Kidney glomerular epithelial cell (primary cell): ENCODE measurements at places on chromosomes 16 and 17.
A peak's percentile ranks its signal among the peaks of the same experiment; 100 is the strongest.

DNA sequence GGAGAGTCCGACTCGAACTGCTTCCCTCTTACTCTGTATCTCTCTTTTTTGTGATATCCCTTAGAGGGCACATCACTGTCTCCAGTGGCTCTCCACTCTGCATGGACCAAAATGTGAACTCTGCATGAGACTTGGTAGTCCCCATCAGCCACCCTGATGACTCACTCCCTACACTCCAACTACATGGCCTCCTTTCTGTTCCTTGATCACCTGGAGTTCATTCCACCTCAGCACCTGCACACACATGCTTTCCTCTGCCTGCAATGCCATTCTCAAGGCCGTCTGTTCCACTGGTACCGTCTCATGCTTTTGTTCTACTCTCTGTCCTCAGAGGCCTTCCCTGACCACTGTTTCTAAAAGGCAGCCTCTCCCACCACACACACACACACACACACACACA, 109.3 kb downstream of the DNAH9 start:
- no peak for DNase-seq

DNA sequence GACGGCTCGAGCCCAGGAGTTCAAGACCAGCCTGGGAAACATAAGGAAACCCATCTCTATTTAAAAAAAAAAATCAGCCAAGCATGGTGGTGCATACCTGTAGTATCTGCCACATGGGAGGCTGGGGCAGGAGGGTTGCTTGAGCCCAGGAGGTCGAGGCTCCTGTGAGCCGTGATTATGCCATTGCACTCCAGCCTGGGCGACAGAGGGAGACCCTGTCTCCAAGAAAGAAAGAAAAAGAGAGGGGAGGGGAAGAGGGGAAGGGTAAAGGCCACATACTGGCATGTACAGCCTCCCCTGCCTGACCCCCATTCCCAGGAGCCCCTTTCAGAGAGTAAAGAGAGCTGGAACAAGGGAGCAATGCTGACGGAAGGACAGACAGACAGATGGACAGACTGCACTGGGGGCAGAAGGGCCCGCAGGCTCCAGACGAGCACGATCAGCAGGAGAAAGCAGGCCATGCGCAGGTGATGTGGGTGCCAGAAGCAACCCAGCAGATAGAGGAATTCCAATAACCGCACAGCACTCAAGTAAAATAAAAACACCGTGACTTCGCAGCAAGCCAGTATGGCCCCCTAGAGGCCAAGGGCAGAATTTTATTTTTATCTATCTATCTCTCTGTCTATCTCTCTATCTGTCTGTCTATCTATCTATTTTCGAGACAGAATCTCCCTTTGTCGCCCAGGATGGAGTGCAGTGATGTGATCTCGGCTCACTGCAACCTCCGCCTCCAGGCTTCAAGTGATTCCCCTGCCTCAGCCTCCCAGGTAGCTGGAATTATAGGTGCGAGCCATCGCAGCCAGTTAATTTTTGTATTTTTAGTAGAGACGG, 27.1 kb upstream of the SNN start:
- DNase-seq: peak; percentile 65

- no peak for DNase-seq
Measured at GRCh38 chr17:1909985-1910384, 80.2 kb downstream of the RPA1 start.

GRCh38 chr17:67696347-67696746, 21.4 kb upstream of the NOL11 start:
- DNase-seq: no peak

GRCh38 chr17:1709971-1710806, at the start of gene TLCD2:
TSS of gene TLCD2 (minus strand) at chr17:1710377. CDS start at chr17:1710242, 135 bp downstream.
- peak; percentile 56 for DNase-seq

DNA sequence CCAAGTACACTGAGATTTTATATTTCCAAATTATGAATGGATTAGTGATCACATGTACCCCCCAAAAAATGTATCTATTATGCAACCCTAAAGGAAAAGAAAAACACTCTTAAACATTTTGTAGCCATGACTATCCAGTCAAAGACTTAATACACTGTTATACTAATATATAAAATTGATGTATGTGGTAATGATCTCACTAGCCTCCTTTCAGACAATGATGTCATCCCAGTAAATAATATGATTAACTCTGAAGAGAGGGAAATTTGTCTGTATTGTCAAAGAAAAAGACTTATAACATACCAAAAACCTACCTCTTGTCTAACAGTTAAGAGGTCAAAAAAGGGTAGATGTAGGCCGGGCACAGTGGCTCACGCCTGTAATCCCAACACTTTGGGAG, 80.7 kb downstream of the USP32 start:
- no peak for DNase-seq

GRCh38 chr17:31401456-31402254, 10.2 kb downstream of the RAB11FIP4 start:
- no peak for DNase-seq

- DNase-seq: no peak
Measured at GRCh38 chr17:45784741-45785479, 790 bp downstream of the CRHR1 start.

GRCh38 chr16:85316321-85316919, 204.1 kb upstream of the CIBAR2 start:
- peak; percentile 27 for DNase-seq

- DNase-seq: no peak
Measured at GRCh38 chr17:7884581-7885366, 3.8 kb upstream of the CHD3 start.

- no peak for DNase-seq
Measured at GRCh38 chr16:3155181-3155580, 20.4 kb downstream of the ZNF213 start.

DNA sequence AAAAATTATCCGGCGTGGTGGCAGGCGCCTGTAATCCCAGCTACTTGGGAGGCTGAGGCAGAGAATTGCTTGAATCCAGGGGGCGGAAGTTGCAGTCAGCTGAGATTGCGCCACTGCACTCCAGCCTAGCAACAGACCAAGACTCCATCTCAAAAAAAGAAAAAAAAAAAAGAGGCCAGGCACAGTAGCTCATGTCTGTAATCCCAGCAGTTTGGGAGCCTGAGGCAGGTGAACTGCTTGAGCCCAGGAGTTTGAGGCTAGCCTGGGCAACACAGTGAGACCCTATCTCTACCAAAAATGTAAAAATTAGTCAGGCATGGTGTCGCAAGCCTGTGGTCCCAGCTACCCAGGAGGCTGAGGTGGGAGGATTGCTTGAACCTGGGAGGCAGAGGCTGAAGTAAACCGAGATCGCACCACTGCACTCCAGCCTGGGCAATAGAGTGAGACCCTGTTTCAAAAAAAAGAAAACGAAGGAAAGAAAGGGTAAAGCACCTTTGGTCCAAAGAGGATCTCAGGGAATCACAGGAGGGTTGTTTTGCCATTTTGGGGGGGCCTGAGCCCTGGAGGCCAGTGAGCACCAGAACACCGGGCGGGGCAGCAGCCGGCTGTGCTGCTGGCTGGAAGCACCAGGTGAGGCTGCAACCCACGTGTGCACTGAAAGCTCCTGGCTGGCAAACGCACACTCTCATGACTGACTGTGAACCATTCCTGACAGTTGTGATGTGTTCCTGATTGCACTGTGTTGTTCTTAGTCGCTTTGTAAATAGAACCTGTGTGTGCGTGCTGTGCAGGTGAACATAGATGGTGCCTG, 18.4 kb downstream of the HS3ST6 start:
- DNase-seq: no peak

- DNase-seq: no peak
Measured at GRCh38 chr16:52929478-52930400, 123.0 kb downstream of the CHD9NB start.

GRCh38 chr16:87358696-87359095, 24.9 kb downstream of the FBXO31 start:
- DNase-seq: no peak

DNA sequence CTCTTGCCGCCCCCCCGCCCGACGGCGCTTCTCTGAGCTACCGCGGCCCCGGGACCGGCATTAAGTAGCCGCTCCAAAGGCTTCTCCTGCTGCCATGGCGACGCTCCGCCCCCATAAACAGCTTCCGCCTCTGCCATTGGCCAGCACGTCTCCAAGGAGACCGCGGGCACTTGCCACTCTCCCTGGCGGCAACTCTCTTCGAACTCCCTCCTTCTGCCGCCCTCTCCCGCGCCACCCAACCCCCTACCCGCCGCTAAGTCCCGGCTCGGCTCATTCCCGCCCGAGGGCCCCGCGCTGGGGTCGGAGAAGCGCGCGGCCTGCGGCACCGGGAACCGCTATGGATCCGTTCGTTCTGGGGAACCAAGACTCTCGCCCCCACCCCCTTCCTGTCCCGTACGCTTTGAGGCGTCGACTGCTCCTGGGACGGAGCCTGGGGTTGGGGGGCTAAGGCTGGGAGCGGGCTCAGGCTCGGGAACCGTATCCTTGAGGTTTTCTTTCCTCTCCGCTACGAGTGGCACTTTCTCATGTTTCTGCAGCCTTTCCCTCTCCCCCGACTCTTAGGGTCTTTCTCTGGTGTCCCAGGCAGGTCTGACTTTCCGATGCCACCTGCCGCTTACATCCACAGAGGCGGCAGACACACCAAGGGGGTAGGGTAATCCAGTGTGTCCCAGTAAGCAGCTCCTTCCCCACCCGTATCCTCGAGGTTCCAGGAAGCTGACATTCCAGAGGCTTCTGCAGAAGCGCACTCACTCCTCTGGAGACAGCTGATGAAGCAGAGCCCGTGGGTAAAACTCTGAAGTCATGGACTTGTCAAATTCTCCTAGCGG, at the start of gene FOXJ1:
TSS of gene FOXJ1 (minus strand) at position 34 of the 827 bp plus-strand sequence. CDS start 850 bp downstream, outside the sequence.
- DNase-seq: peak; percentile 81

DNA sequence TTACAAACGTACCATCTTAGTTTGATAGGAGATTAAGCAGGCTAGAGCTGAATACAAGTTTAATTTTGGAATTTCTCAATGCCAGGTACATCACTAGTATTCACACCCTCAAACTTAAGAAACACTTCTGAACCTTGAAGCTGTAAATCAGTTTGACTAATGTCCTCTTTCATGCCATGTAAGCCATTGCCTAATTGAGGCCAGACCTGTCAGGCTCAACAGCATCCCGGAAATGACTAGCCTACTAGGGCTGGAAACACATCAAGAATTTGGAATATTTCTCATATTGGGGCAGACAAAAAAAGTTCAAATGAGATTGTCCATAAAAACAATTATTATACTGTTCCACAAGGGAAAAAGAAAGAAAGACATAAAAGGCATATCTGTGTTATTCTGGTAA, 1.7 kb downstream of the USP32 start:
- DNase-seq: no peak

DNA sequence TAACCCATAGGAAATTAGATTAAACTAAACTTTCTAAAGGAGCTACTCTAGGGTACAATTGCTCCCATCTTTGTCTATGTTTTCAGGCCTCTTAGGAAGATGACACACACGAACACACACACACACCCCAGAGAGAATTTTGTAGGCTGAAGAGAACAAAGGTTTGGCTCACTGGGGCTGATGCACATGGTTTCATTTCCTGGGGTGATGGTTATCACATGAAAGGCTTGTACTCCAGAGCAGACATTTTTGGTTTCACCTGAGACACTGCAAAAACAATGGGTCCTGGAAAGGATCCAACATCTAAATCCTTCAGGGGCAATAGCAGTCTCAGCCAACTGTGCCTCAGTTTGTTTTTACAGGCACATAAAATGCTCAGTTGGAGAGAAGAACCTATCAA, 62.8 kb downstream of the GRB7 start:
- no peak for DNase-seq

- no peak for DNase-seq
Measured at GRCh38 chr16:18984435-18985005, 786 bp downstream of the TMC7 start.

- no peak for DNase-seq
Measured at GRCh38 chr17:79997011-79997660, 38.5 kb downstream of the TBC1D16 start.

DNA sequence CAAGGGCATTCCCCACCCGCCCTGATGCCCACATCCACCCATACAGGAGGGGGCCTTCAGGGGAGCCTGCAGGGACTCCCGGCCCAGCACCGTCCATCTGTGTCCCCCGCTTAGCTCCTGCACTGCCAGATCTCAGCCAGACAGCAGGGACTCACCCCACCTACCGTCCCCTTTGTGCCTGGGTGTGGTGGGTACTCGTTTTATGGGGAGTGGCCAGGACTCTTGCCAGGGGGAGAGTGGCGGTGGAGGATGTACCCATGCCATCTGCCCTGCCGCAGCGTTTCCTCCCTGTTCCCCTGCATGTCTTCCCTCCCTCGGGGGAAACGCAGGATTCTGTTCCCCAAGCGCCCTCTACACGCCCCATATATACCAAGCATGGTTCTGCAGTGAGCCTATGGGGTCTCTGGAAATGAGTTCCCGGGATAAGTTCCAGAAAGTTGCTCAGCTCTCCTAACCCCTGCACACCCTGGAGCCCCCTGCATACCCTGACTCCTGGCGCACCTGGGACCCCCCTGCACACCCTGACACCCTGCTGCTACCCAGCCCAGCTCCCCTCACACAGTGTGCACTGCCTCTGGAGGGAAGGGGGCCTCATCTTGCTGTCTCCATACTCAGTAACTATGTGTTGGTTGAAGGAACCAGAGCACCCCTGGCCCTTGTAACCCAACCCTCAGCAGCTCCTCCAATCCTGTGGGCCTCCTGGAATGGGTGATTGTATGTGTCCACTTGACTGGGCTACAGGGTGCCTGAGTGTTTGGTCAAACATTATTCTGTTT, 4.2 kb upstream of the MAFG start:
- no peak for DNase-seq

DNA sequence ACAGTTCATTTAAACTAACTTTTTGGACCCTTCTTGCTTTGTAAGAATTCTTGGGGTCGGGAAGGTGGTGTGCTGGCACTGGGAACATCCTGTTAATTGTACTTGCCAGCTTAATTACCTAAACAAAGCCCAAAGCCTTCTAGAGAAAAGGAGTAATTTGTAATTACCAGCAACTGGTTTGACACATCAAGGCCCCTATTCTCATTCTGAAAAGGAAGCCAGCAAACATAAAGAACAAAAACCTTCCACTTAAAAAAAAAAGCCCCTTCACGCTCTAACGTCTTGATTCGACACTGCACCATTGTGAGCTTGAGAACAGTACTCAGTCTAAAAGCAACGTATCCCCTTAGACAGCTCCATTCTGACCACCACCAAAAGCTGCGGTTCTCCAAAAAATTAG, 74.7 kb upstream of the RPH3AL start:
- no peak for DNase-seq

DNA sequence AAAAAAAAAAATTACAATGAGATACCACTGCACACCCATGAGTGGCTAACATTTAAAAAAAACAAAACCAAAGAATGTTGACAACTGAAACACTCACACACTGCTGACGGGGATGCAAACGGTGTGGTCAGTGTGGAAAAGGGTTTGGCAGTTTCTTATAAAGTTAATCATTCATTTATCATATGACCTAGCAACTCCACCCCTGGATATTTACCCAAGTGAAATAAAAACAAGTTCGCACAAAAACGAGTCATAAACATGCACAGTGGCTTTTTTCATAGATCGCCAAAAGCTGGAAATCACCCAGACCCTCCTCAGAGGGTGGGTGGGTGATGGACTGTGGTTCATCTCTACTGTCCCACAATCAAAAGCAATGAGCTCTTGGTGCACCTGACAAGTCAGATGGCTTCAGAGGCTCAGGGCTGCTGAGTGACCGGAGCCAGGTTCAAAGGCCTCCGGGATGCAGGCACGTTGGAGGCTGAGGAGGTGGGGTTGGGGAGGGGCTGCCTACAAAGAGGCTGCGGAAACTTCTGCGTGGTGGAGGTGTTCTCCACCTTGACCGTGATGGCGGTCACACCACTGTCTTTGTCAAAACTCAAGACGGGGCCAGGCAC, 14.2 kb downstream of the RAB40B start:
- peak; percentile 50 for DNase-seq
